ENCODE measurements at places on chromosomes 6 and 20.

GRCh38 chr6:154218301-154218700, 138.3 kb downstream of the IPCEF1 start:
- DNase-seq, result no peak

- peak; percentile 47 for DNase-seq
Observed at GRCh38 chr6:35363293-35363750, 21.0 kb downstream of the PPARD start.

- no peak for DNase-seq
Observed at GRCh38 chr6:46998436-46999017, 43.6 kb downstream of the ADGRF1 start.

GRCh38 chr20:15767999-15768741, 805.1 kb downstream of the KIF16B start:
- no peak for DNase-seq

DNA sequence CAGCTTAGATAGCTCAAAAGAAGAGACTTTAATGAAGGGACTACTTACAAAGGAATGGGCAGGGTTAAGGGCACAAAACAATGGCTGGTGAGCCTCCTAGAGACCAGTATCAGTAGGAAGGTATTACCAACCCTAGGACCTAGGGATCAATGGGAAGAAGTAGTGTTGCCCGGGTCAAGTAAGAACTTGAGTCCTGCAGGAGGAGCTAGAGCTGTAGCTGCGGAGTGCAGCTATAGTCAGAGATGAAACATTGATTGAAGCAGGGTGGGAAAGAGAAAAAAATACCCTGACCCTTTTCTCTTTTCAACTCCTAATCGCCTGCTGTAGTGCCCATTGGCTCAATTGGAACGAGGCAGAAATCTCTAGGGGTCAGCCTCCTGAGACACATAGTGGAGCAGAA, 144.0 kb downstream of the FLRT3 start:
- DNase-seq, result no peak

DNA sequence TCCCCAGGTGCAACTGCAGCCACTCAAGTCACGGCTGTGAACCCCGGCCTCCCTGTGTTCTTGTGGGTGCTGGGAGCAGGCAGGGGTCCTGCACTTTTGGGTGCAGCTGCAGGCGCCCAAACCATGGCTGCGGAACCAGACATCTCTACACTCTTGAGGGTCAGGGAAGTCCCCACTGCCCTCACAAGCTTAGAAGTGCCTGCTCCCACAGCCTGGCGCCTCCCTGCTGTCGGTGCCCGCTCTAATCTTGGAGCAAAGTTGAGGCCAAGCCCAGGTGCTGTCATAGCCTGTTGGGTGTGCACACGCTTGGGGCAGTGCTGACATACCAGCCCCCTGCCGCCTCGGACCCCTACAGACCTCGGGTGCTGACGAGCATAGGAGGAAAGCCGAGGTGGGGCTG, 6.2 kb downstream of the DEFB132 start:
- no peak for DNase-seq

DNA sequence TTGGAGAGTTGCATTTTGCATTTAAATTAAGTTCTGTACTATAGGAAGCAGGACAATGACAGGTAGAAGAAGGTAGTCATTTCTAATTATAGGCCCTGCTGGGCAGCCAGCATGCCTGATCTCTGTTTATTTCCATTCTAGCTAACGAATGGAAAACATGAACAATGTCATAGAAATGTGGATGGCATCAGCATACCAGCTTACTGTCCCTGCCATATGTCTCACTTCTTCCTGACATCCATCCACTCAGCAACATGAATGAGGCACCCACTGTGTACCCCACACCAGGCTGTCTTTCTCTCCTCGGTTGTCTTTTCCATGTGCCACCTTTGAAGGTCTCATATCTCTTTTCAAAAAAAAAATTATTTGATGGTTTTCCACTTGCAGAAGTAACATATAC, 11.1 kb downstream of the ADTRP start:
- no peak for DNase-seq

- no peak for DNase-seq
Observed at GRCh38 chr20:32727683-32728082, 15.6 kb downstream of the COMMD7 start.

- DNase-seq, result no peak
Observed at GRCh38 chr20:49445176-49445575, 37.3 kb downstream of the KCNB1 start.

- DNase-seq, result no peak
Observed at GRCh38 chr6:36633915-36634314, 39.8 kb downstream of the SRSF3 start.

Measured in C1 segment of cervical spinal cord (tissue), 14 donors.